Caco-2 (cell line): ENCODE measurements at places on chromosomes 16 and 17. TPM values are rescaled to one million over a fixed set of nuclear protein-coding genes. Genes with fewer than 3 reads are reported as not detected.

FOXO3B gene
- 7.0 and 7.3 TPM in 2 replicates for total RNA-seq

RETREG3 gene
- total RNA-seq: 58.6 and 59.0 TPM in 2 replicates

C17orf113 gene
- 3.8 and 4.7 TPM in 2 replicates for total RNA-seq

MYL11 gene
- 2.7 and 2.9 TPM in 2 replicates for total RNA-seq

SYT17 gene
- 4.2 and 4.6 TPM in 2 replicates for total RNA-seq

IKZF3 gene
- 2.4 and 2.8 TPM in 2 replicates for total RNA-seq

C17orf100 gene
- total RNA-seq: 3.1 and 3.4 TPM in 2 replicates

HCRT gene
- total RNA-seq: not detected in 2 replicates

GRCh38 chr16:4626396-4626795 lies 1.8 kb downstream of the MGRN1 start:
- H3K27me3 ChIP-seq: no peaks in the 10 kb centered on the region
- peaks cover 5% of the 10 kb centered on the region; the same call in 1 of the 2 replicates for H3K4me1 ChIP-seq
- H3K4me3 ChIP-seq: peak overlapping the region; percentile 99
- no peak overlapping the region for H3K27ac ChIP-seq
- DNase-seq: no peak

GRCh38 chr17:83103200-83103942 lies 24.0 kb downstream of the METRNL start:
- H3K4me1 ChIP-seq: peaks cover 21% of the 10 kb centered on the region
- peak overlapping the region; percentile 25; the same call in 1 of the 2 replicates for H3K4me3 ChIP-seq
- no peaks in the 10 kb centered on the region for H3K27me3 ChIP-seq
- no peak overlapping the region for H3K27ac ChIP-seq
- H3K36me3 ChIP-seq: no peaks in the 10 kb centered on the region

GRCh38 chr17:64784353-64785010 lies 122.4 kb upstream of the SMURF2 start:
- H3K27ac ChIP-seq: no peak overlapping the region
- peaks cover 13% of the 10 kb centered on the region for H3K4me1 ChIP-seq
- no peak overlapping the region for H3K4me3 ChIP-seq
- H3K36me3 ChIP-seq: peaks cover 2% of the 10 kb centered on the region; the same call in 1 of the 2 replicates

- H3K36me3 ChIP-seq: no peaks in the 10 kb centered on the region
- peak overlapping the region; percentile 37 for H3K4me3 ChIP-seq
- H3K27me3 ChIP-seq: no peaks in the 10 kb centered on the region
- H3K27ac ChIP-seq: no peak overlapping the region
- DNase-seq: peak; percentile 41
These were observed 961 bp downstream of the FGF11 start for GRCh38 chr17:7440113-7440833.

GRCh38 chr17:18966831-18967624 lies 15.1 kb downstream of the SLC5A10 start:
- no peaks in the 10 kb centered on the region for H3K36me3 ChIP-seq
- no peak for DNase-seq
- H3K4me3 ChIP-seq: no peak overlapping the region
- peaks cover 33% of the 10 kb centered on the region for H3K4me1 ChIP-seq
- no peaks in the 10 kb centered on the region for H3K27me3 ChIP-seq
- H3K27ac ChIP-seq: no peak overlapping the region

DNA sequence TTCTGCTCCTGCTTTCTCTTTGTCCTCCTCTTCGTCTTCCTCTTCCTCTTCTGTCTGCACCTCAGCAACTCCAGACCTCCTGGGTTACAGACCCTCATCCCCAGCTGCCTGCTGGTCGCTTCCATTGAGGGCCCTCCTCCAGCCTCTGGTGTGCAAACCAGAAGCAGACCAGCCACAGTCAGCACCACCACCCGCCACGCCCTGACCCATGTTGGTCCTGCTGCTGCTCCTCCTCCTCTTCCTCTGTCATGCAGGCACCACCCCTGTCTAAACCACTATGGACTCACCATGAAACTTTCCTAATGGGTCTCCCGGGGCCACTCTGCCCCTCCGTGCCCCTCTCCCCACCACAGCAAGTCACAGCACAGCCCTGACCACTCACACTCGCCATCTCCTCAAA lies 11.4 kb upstream of the OGFOD3 start:
- H3K27ac ChIP-seq: peak overlapping the region; percentile 29
- no peak for DNase-seq
- no peaks in the 10 kb centered on the region for H3K4me1 ChIP-seq
- H3K36me3 ChIP-seq: no peaks in the 10 kb centered on the region

- H3K27me3 ChIP-seq: no peaks in the 10 kb centered on the region; the same call in 1 of the 2 replicates
- no peaks in the 10 kb centered on the region for H3K36me3 ChIP-seq
- H3K4me3 ChIP-seq: no peak overlapping the region
- H3K4me1 ChIP-seq: no peaks in the 10 kb centered on the region
- no peak overlapping the region for H3K27ac ChIP-seq
These were observed 10.1 kb upstream of the KRT28 start for GRCh38 chr17:40809721-40810421.

DNA sequence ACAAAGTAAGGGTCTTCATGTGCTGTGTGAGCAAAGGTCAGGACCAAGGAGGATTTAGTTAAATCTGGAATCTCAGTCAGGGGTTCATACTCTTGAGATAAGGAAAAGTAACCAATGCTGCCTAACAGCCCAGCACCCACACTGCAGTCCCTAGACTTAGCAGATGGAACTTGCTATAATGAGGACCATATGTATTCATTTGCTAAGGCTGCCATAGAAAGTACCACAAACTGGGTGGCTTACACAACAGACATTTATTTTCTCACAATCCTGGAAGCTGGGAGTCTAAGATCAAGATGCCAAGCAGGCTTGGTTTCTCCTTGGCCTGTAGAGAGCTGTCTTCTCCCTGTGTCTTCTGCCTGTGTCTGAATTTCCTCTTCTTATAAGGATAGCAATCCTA lies 20.8 kb downstream of the ZP2 start:
- no peak for DNase-seq
- H3K4me3 ChIP-seq: no peak overlapping the region
- H3K36me3 ChIP-seq: no peaks in the 10 kb centered on the region
- no peaks in the 10 kb centered on the region; the same call in 1 of the 2 replicates for H3K27me3 ChIP-seq
- H3K27ac ChIP-seq: no peak overlapping the region

- H3K27me3 ChIP-seq: no peaks in the 10 kb centered on the region
- no peak for DNase-seq
- no peaks in the 10 kb centered on the region for H3K4me1 ChIP-seq
- no peaks in the 10 kb centered on the region for H3K36me3 ChIP-seq
- H3K27ac ChIP-seq: no peak overlapping the region
These were observed 16.6 kb downstream of the CEP131 start for GRCh38 chr17:81206166-81206565.

DNA sequence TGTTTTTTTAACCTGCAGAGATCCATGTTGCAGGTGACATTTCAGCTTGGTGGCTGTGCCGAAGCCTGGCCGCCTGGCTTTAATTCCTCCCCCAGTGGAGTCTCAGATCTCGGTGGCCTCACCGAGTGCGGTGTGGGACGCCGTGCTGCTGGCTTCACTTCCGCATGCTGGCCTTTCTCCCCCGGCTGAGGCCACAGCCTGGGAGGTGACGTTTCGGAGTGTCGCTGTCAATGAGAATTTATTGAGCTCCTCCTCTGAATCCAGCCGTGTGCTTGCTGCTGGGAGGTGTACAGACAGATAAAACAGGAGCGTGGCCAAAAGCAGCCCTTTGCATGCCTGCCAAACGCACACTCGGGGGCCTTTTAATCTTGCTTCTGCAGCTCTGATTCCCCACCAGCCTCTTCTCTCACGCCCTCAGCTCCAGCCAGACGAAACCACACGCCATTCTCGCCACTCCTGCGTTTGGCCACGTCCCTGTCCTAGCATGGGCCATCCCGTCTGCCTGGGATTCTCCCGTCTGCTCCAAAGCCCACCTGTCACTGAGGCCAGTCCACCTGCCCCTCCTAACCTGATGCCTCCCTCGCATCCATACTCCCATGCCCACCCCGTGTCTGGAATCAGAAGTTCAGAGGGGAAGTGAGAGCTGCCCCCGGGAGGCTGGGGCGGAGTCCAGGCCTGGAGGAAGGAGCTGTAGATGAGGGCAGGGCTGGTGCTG lies 3.6 kb downstream of the GSE1 start:
- H3K36me3 ChIP-seq: peaks cover 8% of the 10 kb centered on the region; the same call in 1 of the 2 replicates
- peak overlapping the region; percentile 85 for H3K27ac ChIP-seq
- no peak overlapping the region for H3K4me3 ChIP-seq
- no peak for DNase-seq

- no peaks in the 10 kb centered on the region for H3K27me3 ChIP-seq
- H3K4me3 ChIP-seq: no peak overlapping the region
- H3K4me1 ChIP-seq: 0 out of 2 replicates have a peak, but pooled peaks cover 10% of the 10 kb centered on the region
- H3K36me3 ChIP-seq: no peaks in the 10 kb centered on the region; the same call in 1 of the 2 replicates
- no peak for DNase-seq
These were observed 200.4 kb upstream of the PMFBP1 start for GRCh38 chr16:72372087-72373045.

- H3K4me3 ChIP-seq: no peak overlapping the region
- H3K36me3 ChIP-seq: no peaks in the 10 kb centered on the region
- DNase-seq: no peak
- no peak overlapping the region for H3K27ac ChIP-seq
- no peaks in the 10 kb centered on the region for H3K27me3 ChIP-seq
These were observed 361.3 kb upstream of the SOX9 start for GRCh38 chr17:71759422-71760060.

- no peak overlapping the region for H3K27ac ChIP-seq
- H3K4me1 ChIP-seq: no peaks in the 10 kb centered on the region
- no peak overlapping the region for H3K4me3 ChIP-seq
- no peaks in the 10 kb centered on the region for H3K27me3 ChIP-seq
- no peak for DNase-seq
These were observed 16.9 kb upstream of the MAPT start for GRCh38 chr17:45877467-45877866.

DNA sequence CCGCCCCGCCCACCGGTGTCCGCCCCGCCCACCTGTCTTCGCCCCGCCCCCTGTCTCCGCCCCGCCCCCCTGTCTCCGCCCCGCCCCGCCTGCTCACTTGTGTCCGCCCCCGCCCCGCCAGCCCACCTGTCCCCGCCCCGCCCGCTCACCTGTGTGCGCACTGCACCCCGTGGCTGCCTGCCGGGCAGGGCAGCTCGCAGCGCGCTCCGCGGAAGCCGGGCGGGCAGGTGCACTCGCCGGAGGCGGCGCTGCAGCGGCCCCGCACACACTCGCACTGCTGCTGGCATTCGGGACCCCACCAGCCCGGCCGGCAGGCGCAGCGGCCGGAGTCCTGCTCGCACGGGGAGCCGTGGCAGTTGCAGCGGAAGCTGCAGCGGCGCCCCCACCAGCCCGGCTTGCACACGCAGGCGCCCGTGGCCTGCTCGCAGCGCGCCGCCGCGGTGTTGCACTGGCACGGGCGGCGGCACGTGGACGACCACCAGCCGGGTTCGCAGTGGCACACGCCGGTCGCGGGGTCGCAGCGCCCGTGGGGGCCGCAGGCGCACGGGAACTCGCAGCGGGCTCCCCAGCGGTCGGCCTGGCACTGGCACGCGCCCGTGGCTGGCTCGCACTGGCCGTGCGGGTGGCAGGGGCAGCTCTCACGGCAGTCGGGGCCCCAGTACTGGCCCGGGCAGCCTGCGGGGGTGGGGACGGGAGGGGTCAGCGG lies 2.1 kb downstream of the SCARF1 start:
- peaks cover 13% of the 10 kb centered on the region; the same call in 1 of the 2 replicates for H3K4me1 ChIP-seq
- peak overlapping the region; percentile 60 for H3K4me3 ChIP-seq
- no peaks in the 10 kb centered on the region; the same call in 1 of the 2 replicates for H3K36me3 ChIP-seq
- H3K27me3 ChIP-seq: no peaks in the 10 kb centered on the region
- peak; percentile 92 for DNase-seq

GRCh38 chr16:80197741-80198201 lies 343.0 kb upstream of the DYNLRB2 start:
- H3K27me3 ChIP-seq: no peaks in the 10 kb centered on the region
- no peak overlapping the region for H3K4me3 ChIP-seq
- H3K4me1 ChIP-seq: peaks cover 37% of the 10 kb centered on the region

GRCh38 chr17:56824503-56824902 lies 9.2 kb downstream of the C17orf67 start:
- H3K4me1 ChIP-seq: peaks cover 4% of the 10 kb centered on the region; the same call in 1 of the 2 replicates
- no peaks in the 10 kb centered on the region for H3K36me3 ChIP-seq
- H3K4me3 ChIP-seq: no peak overlapping the region
- no peak for DNase-seq

- no peaks in the 10 kb centered on the region for H3K36me3 ChIP-seq
- no peak overlapping the region for H3K27ac ChIP-seq
- no peaks in the 10 kb centered on the region for H3K27me3 ChIP-seq
- H3K4me3 ChIP-seq: no peak overlapping the region
- no peaks in the 10 kb centered on the region for H3K4me1 ChIP-seq
These were observed 60.4 kb downstream of the DYNLRB2 start for GRCh38 chr16:80601182-80601581.

DNA sequence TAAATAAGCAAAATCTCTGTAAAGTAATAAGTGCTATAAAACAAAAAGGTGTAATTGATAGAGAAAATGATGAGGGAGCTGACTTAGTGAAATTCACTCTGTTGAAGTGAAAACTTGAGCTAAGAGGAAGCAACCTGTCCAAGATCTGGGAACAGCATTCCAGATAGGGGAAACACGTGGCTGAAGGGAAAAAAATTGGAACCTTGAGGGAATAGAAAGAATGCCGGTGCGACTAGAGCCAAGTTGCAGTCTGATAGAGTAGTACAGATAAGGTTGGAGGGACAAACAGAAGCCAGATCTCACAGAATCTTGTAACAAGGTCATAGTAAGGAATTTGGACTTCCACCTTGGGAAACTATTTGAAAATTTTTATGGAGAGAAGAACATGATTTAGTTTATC lies 623 bp upstream of the DDX52 start:
- peak; percentile 75 for DNase-seq
- H3K4me3 ChIP-seq: peak overlapping the region; percentile 88
- peaks cover 17% of the 10 kb centered on the region for H3K4me1 ChIP-seq
- no peaks in the 10 kb centered on the region for H3K36me3 ChIP-seq
- peak overlapping the region; percentile 65 for H3K27ac ChIP-seq

DNA sequence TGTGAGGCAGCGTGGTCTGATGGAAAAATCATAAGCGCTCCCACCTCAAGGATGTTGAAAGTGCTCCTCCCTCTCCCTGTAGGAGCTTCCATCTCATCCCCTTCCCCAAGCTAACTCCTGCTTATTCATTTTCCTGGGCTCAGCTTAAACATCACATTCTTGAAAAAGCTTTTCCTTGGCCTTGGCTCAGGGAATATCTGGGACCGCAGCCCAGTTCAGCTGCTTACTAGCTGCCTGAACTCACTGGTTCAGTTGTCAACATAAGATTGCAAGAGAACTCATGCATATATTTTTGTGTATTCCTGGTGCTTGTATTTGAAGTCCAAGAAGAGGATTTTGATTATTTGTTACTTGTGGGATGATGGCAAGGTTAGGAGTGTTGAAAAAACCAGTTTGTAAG lies 91.5 kb downstream of the UTP18 start:
- no peaks in the 10 kb centered on the region for H3K36me3 ChIP-seq
- H3K4me3 ChIP-seq: no peak overlapping the region
- H3K27ac ChIP-seq: no peak overlapping the region
- H3K27me3 ChIP-seq: no peaks in the 10 kb centered on the region; the same call in 1 of the 2 replicates
- DNase-seq: no peak
- H3K4me1 ChIP-seq: no peaks in the 10 kb centered on the region

- no peak for DNase-seq
- H3K4me1 ChIP-seq: no peaks in the 10 kb centered on the region
- H3K27ac ChIP-seq: no peak overlapping the region
- H3K4me3 ChIP-seq: no peak overlapping the region
- H3K27me3 ChIP-seq: no peaks in the 10 kb centered on the region
These were observed 1373.3 kb upstream of the GOT2 start for GRCh38 chr16:60107437-60107836.
